ENCODE measurements at places on chromosomes 12 and 14.

DNA sequence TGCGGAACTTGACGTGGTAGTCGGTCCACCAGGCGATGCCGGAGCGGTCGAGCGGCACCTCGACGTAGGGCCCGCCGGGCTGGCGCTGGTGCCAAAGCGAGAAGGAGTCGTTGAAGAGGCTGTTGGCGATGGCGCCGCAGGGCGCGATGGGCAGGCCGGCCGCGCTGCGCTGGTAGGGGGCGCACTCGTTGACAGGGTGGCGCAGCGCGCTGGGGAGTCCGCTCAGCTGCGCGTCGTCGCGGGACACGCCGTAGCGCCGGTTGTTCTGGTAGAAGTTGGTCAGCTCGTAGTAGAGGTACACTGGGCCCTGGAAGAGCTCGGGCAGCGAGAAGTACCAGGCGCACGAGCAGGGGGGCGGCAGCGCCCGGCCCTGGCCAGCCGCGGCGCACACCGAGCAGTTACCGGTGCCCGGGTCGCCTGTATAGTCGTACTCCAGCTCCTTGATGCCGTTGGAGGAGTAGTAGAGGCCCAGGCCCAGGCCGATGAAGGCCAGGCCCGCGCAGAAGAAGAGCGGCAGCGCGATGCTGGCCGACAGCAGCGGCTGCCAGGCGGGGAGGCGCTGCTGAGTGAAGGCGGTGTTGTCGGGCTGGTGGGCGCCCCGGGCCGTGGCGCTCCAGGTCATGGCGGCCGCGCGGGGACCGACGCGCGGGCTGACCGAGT is 482 bp downstream of the TMEM30B start:
- DNase-seq, result no peak

- DNase-seq, result no peak
These were observed 32.6 kb upstream of the PLEKHG3 start for GRCh38 chr14:64671591-64671990.

DNA sequence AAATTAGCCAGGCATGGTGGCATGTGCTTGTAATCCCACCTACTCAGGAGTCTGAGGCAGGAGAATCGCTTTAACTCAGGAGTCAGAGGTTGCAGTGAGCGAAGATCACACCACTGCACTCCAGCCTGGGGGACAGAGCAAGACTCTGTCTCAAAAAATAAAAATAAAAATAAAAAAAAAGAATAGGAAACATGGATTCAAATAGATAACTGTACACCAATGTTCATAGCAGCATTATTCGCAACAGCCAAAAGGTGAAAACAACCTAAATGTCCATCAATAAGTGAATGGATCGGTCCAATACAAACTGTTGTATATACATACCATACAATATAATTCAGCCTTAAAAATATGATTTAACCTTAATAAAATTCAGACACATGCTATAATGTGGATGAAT is 3.1 kb upstream of the RIPK3 start:
- no peak for DNase-seq

GRCh38 chr12:47721431-47721973 is 3.8 kb downstream of the ENDOU start:
- no peak for DNase-seq

DNA sequence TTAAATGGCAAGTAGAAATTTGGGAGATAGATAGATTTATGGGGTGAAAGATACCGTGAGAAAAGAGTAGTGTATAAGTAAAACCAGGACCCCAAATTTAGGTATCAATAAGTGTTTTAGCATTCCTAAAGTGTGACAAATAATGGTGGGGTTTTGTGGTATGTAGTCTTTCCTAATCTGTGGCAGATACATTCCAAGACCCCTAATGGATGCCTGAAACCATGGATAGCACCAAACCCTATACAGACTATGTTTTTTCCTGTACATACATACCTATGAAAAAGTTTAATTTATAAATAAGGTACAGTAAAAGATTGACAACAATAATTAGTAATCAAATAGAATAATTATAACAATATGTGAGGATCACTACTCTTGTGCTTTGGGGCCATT is 14.4 kb upstream of the TCP11L2 start:
- DNase-seq, result no peak

- no peak for DNase-seq
These were observed 83.7 kb downstream of the HEATR5A start for GRCh38 chr14:31336646-31337045.

DNA sequence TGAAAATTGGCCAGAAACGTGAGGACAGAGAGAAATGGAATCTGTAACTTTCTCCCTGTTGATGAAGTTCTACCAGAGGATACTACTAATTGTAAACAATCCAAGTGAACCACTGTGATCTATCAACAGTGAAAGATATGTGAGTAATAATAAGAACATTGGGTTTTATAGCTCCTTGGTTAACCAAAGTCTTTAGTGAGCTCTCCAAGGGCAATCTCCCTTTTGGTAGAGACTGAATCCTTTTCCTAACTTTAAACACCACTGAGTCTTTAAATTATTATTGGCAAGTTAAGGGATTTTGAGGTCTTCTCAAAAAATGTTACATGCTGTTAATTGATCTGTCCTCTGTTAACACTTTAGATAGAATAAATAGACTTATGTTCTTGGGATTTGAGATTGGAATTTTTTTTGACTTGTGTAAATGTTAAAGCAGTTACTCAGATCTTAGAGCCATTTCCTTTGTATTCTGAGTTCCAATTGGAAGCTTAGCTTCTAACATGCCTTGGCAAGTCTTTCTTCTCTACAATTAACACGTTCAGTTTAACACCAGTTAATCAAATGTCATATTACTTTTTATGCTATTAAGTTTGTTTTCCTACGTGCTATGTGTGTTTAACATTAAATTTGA is 338.2 kb upstream of the DDHD1 start:
- no peak for DNase-seq

GRCh38 chr12:92446083-92446460 is 256.7 kb upstream of the PLEKHG7 start:
- no peak for DNase-seq

DNA sequence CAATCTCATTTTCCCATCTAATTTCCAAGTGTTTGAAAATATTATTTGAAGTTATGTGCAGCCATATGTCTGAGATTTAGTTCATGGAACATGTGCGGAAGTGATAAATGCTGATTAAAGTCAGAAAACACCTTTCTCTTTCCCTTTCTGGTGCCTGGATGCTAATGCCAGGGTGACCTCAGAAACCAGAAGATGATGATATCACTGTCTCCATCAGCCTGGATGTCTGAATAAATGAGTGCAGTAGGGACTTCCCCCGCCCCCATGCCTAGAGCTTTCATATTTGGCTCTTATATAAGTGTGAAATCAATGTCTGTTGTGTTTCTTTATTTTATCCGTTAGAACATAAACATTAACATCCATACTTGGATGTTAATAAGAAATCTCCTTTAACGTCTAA is 261.9 kb upstream of the LRIG3 start:
- DNase-seq, result no peak

- no peak for DNase-seq
These were observed 28.6 kb downstream of the KCNA5 start for GRCh38 chr12:5072311-5072710.

DNA sequence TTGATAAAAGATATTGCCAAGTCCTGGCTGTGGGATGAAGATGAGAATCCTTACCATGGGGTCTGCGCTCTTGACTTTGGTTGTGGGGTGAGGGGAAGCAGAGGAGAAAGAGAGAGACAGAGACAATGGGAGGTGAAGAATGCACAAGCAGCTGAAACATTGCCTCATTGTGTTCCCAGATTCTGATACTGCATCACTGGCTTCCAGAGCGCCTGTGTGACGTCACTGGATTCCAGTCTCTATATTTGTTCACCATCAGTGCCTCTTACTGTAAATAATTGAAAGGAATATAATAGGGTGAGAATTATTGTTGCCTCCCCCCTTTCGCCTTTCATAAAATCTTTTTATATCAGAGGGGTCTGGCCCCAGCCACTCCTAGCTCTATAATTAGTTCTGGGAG is 188.9 kb upstream of the NTF3 start:
- no peak for DNase-seq

DNA sequence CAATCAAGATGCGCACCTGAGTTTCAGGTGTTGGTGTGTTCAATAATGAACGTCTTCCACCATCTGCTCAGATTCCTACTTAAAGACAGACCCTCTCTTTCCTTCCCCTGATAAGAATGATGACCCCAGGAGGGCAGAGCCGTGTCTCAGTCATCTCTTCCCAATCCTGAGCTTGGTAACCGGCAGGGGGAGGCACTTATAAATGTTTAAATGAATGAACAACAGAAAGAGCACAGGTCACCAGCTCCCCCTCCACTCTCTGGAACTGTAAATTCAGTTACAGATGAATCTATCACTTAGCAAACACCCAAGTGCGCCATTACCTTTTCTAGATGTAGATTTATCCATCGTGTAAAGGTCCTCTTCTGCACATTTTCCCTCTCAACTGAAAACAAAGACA is 72.4 kb upstream of the DICER1 start:
- no peak for DNase-seq

GRCh38 chr12:126519833-126520232 is 1454.6 kb downstream of the AACS start:
- no peak for DNase-seq

- DNase-seq, result no peak
These were observed 16.7 kb downstream of the CNIH1 start for GRCh38 chr14:54424479-54424901.

- DNase-seq, result no peak
These were observed 64.3 kb downstream of the ANKS1B start for GRCh38 chr12:99920353-99920960.

- DNase-seq, result no peak
These were observed 68.5 kb upstream of the LRIG3 start for GRCh38 chr12:58988643-58989344.

DNA sequence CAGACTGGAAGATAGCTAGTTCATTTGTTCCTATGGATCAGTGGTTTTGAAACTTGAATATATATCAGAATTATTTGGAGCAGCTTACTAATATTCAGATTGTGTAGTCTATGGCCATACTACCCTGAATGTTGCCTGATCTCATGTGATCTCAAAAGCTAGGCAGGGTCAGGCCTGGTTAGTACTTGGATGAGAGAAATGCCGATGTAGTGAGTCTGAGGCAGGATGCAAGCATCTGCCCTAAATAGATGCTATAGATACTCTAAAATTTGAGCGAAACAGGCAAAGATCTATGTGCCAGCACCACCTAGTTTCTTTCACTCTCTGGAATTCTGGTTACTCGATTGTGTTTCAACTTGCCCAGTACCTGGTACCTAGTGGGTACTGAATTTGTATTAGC is 40.9 kb downstream of the FRMD6 start:
- DNase-seq, result no peak

DNA sequence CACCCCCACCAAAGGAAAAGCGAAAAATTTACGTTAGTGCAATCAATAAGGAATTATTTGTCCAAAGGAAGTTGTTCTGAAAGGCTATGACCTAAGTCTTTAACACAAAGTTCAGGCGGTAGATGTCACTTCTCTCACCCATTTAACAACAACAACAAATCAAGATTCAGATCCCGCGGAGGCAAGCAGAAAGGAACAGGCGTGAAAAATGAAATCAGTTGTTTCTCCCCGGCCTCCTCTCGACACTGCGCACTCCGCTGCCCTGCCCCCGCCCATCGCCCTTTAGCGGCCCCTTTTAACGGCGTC is 1.4 kb downstream of the DENND5B start:
- no peak for DNase-seq

DNA sequence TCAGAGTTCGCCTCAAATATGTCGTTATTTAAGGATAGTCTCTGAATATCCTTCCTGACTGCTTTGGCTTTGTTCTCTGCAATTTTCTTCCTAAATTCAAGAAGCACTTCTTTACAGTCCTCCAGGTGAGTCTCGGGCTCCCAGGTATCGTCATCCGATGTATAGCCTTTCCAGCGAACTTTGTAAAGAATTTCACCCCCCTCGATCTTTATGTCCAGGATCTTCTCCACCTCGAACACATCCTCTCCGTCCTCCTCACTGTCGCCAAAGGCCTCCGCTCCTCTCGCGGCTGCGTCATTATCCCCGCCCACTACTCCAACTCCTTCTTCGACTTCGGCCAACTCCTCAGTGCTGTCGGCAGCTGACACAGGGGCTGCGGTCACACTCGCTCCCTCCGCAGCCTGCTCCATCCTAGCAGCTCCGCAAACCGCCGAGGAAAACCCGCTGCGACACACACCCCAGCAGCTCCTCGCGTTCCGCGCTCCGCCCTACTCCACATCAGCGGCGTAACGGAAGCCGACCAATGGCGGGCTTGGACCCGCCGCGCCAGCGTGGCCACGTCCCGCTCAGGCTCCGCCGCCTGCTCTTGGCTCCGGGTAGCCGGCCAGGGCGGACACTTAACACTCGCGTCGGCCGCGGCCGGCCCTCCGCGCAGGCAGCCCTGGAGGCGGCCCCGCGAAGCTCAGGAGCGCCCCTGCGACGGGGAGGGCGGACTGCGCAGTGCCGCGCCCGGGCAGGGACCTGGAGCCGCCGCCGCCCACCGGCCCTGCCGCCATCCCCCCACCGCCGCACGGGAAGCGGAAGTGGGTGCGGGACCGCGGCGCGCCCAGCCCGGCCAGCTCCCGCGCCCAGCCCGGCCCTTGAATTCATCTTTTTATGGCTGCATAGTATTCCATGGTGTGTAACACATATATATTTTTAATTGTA is 4.1 kb downstream of the CD163L1 start:
- no peak for DNase-seq

DNA sequence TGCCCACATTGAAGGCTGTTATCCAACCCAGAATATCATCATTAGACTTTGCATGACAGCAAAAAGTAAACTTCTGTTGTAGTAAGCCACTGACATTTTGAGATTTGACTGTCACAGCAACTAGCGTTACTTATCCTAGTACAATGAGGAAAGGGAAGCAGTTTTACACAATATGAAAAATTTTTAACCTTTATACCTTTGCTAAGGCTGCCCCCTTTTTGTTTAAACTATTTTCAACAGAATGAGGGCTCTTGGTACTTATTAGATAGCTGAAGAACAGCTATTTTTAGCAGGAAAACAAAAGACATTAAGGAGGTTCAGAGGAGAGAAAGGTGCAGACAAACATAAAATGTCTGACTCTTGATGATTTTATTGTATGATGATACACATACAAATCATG is 23.4 kb upstream of the TMX1 start:
- no peak for DNase-seq

- peak; percentile 41 for DNase-seq
These were observed 13.0 kb downstream of the CDKL1 start for GRCh38 chr14:50383618-50384225.

- DNase-seq, result no peak
These were observed 65.3 kb downstream of the IPO8 start for GRCh38 chr12:30630076-30630978.

- DNase-seq, result no peak
These were observed 1.4 kb downstream of the WSB2 start for GRCh38 chr12:118059341-118060191.

DNA sequence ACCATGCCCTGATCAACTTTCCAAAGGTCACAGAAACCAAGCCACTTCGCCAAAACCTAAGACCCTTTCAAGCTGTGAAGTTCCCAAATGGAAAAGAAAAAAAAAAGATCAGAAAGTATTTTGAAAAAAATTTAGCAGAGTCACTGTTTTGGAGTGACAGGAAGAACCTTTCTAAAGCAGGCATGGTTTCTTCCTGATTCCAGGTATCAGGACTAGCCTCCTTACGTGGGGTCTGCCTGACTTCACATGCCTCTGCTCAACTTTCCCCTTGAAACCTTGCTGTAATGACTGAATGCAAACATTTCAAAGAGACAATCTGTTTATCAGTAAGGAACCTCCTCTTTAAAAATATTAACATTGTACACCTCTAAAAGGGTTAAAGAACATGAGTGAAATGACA is 9.5 kb downstream of the CORO1C start:
- no peak for DNase-seq

GRCh38 chr14:65439117-65439516 is 26.6 kb downstream of the FUT8 start:
- DNase-seq, result no peak

- peak; percentile 46 for DNase-seq
These were observed at the start of gene GAS2L3 for GRCh38 chr12:100573292-100574186. Gene GAS2L3 (plus strand): TSS chr12:100573684. CDS start chr12:100594905, 21,221 bp downstream.

Data from LNCaP clone FGC (cell line).